ENCODE measurements at places on chromosomes 2 and 18.

GRCh38 chr18:30150586-30151250 lies 891.8 kb downstream of the DSC3 start:
- DNase-seq, result no peak

DNA sequence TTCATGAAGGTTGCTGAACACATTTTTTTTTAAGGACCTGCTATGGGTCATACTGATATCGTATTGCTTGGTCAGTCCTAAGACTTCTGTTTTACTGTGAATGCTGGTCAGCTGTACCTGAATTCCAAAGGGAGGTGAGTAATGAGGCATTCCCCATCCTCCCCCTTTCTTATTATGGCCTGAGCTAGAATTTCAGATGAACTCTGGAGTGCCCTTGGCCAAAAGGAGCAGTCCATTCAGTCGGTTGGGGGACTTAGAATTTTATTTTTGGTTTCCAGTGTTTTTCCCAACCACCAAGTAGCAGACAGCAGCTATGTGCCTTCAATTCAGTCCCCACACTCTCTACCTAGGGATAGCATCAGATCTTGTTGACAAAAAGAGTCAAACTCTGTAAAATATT lies 26.9 kb upstream of the PDCL3 start:
- DNase-seq, result no peak

DNA sequence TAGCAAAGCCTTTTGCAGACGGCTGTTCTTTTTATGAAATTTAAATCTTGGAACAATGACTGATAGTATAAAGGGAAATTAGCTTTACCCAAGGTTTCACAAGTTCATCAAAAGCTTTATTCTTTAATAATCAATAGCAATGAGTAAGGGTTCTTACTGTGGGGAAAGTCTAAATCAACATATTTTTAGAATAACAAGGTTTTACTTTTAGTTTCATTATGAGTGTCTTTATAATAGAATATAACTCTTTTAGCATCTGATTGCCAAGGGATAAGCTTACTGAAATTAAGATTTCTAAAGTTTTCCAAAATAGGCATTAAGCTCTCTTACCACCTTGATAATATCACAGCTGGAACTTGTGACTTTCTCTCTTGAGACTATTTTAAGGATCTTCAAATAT lies 1489.7 kb downstream of the LRP1B start:
- no peak for DNase-seq

- peak; percentile 36 for DNase-seq
These were observed 53.8 kb downstream of the TMEM200C start for GRCh38 chr18:5841518-5841917.

DNA sequence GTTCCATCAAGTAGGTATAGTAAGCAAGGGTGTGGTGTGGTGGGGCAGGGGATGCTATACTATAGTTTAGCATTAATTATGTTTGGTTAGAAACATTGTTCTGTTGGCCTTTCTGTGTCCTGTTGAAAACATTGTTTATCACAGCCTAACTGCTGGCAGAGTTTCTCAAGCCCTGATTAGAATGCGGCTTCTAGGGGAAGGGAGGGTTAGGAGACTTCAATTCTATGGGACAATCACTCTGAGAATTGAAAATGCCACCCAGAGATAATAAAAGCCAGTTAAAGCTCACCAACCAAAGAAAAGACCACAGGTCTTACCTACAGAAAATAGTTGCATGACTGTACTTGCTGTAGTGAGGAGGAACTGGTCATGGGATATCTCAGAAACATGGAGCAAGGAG lies 19.9 kb upstream of the SMCHD1 start:
- DNase-seq, result no peak

DNA sequence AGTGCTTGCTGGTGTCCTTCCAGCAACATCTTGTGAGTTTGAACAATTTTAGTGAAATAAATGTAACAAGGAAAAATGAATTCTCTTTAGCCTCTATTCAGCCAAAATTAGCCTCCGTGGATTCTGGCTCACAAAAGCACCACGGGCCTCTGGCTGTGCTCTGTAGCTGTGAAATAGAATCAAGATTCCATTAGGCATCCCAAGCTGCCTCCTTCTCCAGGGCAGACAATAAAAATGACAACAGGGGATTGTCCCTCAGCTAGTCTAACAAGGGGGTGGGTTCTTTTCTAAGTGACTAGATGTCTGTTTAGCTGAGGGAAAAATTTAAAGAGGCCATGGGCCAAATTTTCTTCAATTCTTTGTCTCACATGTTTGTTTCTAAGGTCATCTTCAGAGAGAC lies 254.7 kb upstream of the FIGN start:
- no peak for DNase-seq

- DNase-seq, result no peak
These were observed 113.6 kb downstream of the MSH2 start for GRCh38 chr2:47516360-47517104.

- DNase-seq, result no peak
These were observed 129.9 kb downstream of the SPTBN1 start for GRCh38 chr2:54586062-54586461.

- no peak for DNase-seq
These were observed 493.1 kb downstream of the CPS1 start for GRCh38 chr2:211049321-211050018.

DNA sequence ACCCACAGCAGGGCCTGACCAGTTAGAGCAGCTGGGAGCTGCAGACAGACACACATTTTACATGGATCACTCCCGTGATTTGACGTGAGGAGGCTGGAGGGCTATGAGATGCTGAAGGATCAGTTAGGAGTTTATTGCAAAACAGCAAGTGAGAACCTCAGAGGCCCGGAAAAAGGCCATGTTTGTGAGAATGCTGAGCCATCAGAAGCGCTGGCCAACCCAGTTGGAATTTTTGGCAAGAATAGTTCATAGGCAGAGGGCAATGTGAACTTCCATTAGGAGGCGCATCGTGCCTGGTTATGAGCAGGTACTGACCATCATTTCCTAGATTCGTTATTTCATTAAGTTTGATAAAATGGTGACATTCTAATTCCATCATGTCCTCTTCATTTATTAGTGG lies 23.3 kb upstream of the LMAN1 start:
- no peak for DNase-seq

DNA sequence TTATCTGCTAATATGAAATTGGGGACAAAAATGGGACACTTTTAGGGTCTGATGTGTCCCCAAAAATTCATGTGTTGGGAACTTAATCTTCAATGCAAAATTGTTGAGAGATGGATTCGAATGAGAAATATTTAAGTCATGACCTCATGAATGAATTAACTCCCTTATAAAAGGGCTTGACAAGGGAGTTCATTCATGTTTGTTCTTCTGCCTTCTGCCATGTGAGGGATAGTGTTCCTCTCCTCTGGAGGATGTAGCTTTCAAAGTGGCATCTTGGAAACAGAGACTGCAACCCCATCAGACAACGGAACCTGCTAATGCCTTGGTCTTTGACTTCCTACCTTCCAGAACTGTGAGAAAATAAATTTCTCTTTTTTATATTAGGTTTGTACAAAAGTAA lies 89.2 kb upstream of the LINC00305 start:
- DNase-seq, result no peak

DNA sequence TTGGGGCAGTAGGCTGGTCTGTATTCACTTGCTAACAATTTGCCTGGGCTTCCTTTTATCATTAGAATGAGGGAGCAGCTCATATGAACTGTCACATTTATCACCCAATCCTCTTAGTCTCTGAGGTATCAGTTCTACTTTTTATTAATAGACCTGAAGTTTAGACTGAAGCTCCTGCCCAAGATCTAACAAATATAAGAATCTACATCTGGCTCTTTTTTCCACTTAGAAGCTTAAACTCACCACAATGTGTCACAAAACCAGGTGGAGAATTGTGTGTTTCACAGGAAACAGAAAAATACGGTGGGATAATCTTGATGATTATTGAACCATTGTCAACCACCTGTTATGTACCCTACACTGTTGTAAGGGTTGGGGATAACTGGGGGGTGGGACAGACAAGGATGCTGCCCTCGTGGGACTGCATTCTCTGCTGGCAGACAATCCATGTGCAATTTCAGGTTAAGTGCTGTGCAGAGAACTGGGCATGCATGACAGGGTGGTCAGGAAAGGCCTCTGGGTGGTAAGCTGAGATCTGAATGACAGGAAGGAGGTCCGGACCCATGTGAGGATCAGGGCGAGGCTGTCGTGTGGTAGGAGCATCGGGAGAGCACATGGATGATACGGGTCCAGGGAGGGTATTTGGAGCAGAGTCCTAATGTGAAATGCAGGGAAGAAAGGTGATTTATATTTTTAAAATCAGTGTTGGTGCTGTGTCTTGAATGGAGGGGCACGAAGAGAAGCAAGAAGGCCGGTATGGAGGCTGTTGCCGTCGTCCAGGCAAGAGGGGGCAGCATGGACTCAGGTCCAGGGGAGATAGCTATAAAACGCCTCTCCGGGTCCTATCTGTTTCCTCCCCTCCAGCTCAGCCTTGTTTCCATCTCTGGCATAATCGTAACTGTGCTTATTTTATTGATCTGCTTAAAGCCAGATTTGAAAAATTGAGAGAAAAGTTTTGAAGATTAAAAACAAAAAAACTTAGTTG lies 17.6 kb downstream of the MYL12B start:
- no peak for DNase-seq

- DNase-seq, result no peak
These were observed at the start of gene PPM1B for GRCh38 chr2:44168681-44169154. Gene PPM1B (plus strand): TSS chr2:44168875. CDS start chr2:44201200, 32,325 bp downstream.

GRCh38 chr2:175580652-175581051 lies 399.1 kb upstream of the ATP5MC3 start:
- no peak for DNase-seq

GRCh38 chr2:216802516-216803215 lies 57.2 kb downstream of the TNP1 start:
- DNase-seq, result no peak

GRCh38 chr2:118833716-118834439 lies 13.6 kb downstream of the EN1 start:
- DNase-seq, result no peak

GRCh38 chr18:39749154-39749553 lies 2183.6 kb upstream of the CELF4 start:
- DNase-seq, result no peak

- DNase-seq, result no peak
These were observed 463.7 kb upstream of the RGPD4 start for GRCh38 chr2:107362993-107363392.

DNA sequence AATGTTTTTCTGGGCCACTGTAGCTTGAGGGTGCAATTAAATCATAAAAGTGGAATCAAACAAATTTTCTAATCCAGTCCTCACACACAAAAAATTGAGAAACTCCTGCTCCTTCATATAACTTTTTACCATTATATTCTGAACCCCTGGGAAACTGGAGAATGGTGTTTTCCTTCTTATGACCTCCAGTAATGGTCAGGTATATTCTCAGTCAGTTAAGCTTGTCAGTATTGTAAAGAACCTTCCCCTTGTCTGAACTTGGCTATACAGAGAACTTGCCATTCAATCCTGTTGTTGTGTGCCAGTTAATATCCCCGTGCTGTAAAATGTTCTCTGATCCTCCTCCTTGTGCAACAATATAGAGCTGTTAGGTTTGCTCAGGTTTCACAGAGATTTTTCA lies 39.5 kb downstream of the ZNF804A start:
- no peak for DNase-seq

DNA sequence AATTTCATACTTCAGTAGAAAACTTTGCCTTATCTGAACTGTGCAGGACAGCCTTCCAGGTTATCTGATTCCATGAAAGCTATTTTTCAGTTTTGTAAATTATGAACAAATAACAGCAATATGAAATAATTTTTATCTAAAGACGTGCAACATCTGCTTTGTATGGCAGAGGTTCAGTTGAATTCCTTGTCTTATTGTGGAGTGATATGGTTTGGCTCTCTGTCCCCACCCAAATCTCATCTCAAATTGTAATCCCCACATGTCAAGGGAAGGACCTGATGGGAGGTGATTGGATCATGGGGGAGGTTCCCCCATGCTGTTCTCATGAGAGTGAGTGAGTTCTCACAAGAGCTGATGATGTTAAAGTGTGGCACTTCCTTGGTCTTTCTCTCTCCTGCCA lies 18.1 kb upstream of the RPIA start:
- DNase-seq, result no peak

GRCh38 chr2:67854798-67855197 lies 208.0 kb downstream of the C1D start:
- DNase-seq, result no peak

GRCh38 chr18:67581178-67581577 lies 64.7 kb upstream of the DSEL start:
- DNase-seq, result no peak

DNA sequence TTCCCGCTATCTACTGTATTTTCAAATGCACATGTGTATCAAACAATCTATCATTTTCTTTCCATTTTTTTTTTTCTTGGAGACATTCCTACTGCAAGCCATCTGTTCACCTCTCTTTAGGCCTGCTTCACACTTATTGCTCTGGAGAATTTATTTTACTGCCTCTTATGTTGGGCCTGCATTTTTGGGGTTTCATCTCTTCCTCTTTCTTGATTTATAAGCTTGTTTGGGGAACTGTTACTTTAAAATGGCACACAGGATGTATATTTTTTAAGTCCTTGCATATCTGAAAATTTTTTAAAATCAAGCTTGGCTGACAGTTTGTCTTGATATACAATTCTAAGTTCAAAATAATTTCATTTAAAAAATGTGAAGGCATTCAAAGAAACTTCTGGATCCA lies 3.5 kb upstream of the RAB27B start:
- no peak for DNase-seq

DNA sequence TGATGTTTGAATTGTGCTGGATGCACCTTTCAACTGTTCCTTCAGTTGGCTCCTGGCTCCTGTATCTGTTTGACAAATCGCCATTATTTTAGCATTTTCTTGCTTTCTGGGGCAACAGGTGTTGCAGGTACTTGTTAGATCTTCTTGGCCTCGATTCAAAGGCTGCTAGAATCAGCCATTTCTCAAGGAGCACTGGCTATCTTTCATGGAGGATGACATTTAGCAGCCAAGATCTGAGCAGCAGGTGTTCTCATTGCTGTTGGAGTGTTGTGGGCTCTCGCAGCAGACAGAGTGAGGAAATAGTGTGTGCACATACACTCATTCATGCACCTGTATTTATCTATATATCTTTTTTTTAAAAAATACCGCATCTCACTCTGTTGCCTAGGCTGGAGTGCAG lies 52.2 kb downstream of the INPP5D start:
- DNase-seq, result no peak

- DNase-seq, result no peak
These were observed 181.0 kb upstream of the SALL3 start for GRCh38 chr18:78798402-78799175.

GRCh38 chr2:64914735-64915509 lies 74.3 kb upstream of the SLC1A4 start:
- no peak for DNase-seq

Data from NCI-H510A treated with DMSO at 0.1 percent for 48 hours (cell line).